ENCODE measurements at places on chromosomes 16 and 17.

GRCh38 chr17:49162866-49163265 lies 30.3 kb downstream of the B4GALNT2 start:
- DNase-seq, result no peak

DNA sequence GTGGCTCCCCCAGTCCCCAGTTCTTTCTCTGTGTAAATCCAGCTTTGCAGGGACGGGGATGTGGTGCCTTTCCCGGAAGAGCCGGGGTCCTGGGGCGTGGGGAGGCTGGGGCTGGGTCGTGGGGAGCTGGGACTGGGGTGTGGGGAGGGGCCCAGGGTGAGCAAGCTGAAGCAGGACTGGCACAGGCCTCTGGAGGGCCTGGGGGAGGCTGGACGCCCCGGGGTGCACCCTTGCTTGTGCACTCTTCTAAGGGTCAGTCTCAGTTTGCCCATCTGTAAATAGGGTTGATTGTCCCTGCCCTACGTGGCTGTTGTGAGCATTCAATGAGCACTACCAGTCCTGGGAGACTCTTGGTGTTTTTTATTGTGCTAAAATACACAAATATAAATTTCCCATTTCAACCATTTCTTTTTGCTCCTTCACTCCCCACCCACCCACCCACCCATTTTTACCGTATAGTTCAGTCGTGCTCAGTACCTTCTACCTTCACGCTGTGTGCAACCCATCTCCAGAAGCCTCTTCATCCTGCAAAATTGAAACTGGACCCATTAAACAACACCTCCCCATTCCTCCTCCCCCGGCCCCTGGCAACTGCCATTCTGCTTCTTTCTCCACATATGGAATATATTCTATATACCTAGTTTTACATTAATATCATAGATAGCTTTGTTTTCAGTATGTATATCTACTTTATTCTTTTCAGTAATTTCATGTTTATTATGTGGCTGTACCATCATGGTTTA lies 7.8 kb upstream of the TBC1D3B start:
- no peak for DNase-seq

GRCh38 chr17:75820094-75821080 lies 23.8 kb downstream of the UNC13D start:
- DNase-seq, result no peak

- no peak for DNase-seq
Observed at GRCh38 chr17:1076982-1077302, 80.0 kb downstream of the TIMM22 start.

DNA sequence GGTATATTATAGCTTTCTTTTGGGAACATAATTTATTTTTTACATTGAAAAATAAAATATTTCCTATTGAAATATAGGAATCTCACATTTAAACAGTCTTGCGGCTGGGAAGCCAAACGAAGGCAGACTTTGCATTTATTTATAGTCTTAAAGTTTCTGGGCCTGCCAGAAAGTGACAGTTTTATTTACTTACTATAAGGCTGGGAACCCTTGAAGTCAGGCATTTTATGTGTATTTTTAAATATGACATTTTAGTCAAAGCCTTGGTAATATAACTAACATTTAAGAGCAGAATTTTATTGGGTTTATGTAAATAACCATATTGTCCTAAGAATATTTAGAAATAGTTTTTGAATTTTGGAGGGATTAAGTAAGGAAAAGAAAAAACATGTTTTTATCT lies 97.5 kb downstream of the TANGO6 start:
- DNase-seq, result no peak
